ENCODE measurements at places on chromosomes 3 and 15. TPM values are rescaled to one million over a fixed set of nuclear protein-coding genes. Genes with fewer than 3 reads are reported as not detected.
A peak's percentile ranks its signal among the peaks of the same experiment; 100 is the strongest.

- no peak for DNase-seq
These were observed 36.2 kb downstream of the GLB1 start for GRCh38 chr3:33060609-33061337.

GRCh38 chr15:41483115-41483514 lies 10.6 kb upstream of the ITPKA start:
- no peak for DNase-seq

- DNase-seq, result no peak
These were observed 190.7 kb downstream of the CD47 start for GRCh38 chr3:107899990-107900651.

DNA sequence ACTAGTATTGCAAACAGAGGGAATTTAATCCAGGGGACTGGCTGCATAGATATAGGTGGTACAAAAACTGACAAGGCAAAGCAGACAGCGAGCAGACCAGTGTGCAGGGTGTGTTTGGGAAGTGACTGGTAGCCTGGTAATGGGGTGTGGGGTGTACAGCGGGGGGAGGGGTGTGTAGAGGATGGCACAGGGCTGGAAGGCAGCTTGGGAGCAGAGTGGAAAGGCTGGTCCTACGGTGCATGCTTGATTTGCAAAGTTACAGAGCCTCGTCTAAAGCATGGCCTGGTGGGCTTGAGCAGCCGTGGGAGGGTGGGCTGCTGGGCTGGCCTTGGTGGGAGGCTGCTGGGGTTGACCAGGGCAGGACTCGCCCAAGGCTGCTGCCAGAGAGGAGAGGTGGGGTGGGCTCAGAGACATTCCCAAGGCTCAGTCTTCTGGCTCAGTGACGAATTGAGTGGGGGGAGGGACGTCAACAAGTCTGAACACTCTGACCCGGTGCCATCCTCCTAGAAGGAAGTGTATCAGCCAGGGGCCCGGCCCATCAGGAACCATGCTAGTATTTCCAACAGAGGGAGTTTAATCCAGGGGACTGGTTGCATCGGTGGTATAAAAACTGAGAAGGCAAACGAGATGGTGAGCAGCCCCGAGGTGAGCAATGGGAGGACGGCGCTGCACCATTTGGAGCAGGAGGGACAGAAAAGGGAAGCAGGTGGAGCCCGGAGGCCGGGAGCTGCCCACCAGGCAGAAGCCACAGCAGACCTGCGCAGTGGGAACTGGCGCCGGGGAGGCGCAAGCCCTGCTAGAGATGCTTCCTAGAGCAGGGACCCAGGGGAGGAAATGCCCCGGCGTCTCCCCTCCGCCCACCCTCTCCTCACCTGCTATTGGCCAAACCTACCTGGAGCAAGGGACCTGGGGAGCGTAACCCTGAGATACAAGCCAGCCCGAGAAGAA lies 29.2 kb downstream of the CPN2 start:
- DNase-seq, result peak; percentile 73

DNA sequence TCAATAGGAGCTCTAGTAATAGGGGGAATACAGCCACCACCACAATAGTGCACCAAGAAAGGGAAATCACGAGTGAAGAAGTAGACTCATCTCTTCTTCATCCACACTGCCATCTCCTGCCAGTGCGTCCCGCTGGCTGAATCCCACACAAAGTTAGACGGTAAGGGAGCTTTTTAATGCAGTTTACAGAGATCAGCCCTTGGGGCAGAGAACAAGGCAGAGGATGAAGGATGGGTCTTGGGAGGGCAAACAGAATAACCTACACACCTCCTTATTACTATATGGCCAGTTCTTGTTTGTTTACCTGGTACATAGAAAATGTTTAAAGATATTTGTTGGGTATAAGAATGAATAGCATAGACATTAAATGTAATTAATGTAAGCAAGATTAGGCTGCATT lies 11.0 kb upstream of the DPH6 start:
- DNase-seq, result no peak

- DNase-seq, result peak; percentile 88
These were observed 1.9 kb downstream of the GNAI2 start for GRCh38 chr3:50237754-50238548.

The ECE2 gene
- not detected for total RNA-seq

The CTXN2 gene
- total RNA-seq, result 0.06 TPM

The LSG1 gene
- 33.3 TPM for total RNA-seq

The ZBED2 gene
- total RNA-seq, result 0.66 TPM

The C3orf20 gene
- total RNA-seq, result 0.16 TPM

The SNTN gene
- total RNA-seq, result not detected

The NEO1 gene
- 43.3 TPM for total RNA-seq

Measured in kidney (tissue), 22 donors.